ENCODE measurements at places on chromosomes 4 and X.

DNA sequence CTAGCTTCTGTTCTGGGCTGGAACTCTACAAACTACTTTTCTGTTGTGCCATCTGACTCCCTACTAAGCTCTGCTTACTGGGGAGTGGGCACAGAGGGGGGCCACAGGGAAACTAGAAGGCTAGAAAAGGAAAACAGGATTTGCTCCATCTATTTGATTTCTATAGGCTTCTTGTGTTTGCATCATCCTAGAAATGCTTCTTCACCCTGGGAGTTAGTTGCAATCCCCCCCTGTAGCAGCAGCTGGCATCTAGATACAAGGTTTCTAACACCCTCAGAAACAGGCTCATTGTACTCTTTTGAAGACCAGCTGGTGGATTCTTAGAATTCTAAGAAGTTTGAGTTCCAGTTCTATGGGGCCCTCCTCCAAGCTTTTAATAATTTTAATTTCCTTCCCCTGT is 213.4 kb downstream of the TMA16 start:
- DNase-seq = no peak

DNA sequence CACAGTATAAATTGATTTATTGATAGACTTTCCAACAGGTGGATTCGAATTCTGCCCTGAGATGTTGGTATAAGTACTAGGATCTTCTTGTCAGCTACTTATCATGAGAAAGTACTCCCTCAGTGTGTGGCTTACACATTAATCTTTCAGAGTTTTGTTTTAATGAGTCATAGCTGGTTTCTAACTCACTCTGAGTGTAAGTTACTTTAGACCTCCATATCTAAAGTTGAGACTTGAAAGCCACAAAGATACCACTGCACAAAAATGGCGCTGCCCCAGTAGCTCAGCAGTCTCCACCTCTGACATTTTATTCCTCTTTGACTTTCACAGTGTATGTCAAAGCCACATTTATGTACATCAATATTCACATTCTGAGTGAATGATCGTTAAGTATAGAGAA is 318.5 kb downstream of the ARAP2 start:
- DNase-seq = no peak

DNA sequence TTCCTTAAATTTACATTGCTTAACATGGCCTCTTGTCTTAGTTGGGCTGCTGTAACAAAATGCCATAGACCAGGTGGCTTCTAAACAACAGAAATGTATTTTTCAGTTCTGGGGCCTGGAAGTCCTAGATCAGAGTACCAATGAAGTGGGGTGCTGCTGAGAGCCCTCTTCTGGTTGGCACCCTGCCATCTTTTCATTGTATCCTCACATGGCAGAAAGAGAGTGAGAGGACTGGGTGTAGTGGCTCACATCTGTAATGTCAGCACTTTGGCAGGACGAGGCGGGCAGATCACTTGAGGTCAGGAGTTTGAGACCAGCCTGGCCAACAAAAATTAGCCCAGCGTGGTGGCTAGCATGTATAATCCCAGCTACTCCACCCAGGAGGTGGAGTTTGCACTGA is 12.0 kb upstream of the KLB start:
- DNase-seq = no peak

- no peak for DNase-seq
Observed at GRCh38 chr4:169222761-169223160, 48.0 kb downstream of the SH3RF1 start.

DNA sequence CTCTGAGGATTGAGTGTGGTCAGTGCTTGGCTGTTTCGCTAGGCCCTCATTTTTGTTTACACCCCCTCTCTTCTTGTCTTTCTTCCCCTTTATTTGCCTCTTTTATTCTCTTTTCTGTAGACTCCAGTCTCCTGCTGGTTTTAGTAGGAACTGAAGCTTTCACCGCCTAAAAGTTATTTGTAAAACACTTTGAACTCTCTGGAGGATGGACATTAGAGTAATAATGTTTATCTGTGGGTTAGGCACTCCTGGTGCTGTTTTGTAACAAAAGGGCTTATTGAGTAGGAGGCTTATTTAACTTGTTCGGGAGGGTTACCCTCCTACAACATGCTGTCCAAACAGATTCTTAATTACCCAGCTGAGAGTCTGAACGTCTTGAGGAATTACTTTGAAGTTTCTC is 1.6 kb upstream of the ARHGAP10 start:
- DNase-seq = no peak

GRCh38 chr4:152961773-152962115 is 25.6 kb downstream of the FHDC1 start:
- no peak for DNase-seq
